SK-N-DZ (cell line): ENCODE measurements at places on chromosomes 6 and 20.
A peak's percentile ranks its signal among the peaks of the same experiment; 100 is the strongest.

DNA sequence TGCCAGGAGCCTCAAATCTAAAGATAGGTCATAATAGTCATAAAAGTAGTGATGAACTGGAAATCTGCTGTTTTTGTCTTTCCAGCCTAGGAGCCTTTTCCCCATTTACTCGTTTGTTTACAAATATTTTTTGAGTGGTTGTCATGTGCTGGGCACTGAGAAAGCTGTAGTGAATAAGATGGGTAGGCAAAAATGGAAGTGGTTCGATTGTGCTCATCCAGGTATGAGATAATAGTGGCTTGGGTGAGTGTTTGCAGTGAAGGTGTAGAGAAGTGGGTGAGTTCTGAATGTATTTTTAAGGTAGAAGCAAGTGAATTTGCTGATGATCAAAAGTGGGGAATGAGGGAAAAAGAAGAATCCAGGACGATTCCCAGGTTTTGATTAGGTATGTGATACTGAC lies 53.0 kb downstream of the CARMIL1 start:
- DNase-seq: no peak

DNA sequence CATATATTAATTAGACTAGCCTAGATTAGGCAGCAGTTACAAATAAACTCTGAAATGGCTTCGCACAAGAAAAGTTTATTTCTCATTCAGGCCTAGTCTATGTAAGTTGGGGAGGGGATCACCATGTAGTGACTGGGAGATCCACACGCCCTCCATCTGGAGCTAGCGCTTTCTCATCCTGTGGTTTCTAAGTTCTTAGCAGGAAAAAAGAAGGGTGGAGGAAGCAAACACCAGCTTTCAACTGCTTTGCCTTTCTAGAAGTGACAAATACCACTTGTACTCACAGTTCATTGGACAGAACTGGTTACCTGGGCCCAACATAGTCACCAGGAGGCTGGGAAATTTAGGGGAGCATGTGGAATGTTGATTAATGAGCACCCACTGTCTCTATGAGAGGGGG lies 46.6 kb downstream of the NDUFAF5 start:
- no peak for DNase-seq

GRCh38 chr20:34708621-34709043 lies 4.5 kb downstream of the TP53INP2 start:
- peak; percentile 78 for DNase-seq

- no peak for DNase-seq
Observed at GRCh38 chr20:17503301-17504065, 27.7 kb downstream of the BFSP1 start.

GRCh38 chr20:47991875-47992488 lies 206.7 kb upstream of the SULF2 start:
- DNase-seq: no peak

DNA sequence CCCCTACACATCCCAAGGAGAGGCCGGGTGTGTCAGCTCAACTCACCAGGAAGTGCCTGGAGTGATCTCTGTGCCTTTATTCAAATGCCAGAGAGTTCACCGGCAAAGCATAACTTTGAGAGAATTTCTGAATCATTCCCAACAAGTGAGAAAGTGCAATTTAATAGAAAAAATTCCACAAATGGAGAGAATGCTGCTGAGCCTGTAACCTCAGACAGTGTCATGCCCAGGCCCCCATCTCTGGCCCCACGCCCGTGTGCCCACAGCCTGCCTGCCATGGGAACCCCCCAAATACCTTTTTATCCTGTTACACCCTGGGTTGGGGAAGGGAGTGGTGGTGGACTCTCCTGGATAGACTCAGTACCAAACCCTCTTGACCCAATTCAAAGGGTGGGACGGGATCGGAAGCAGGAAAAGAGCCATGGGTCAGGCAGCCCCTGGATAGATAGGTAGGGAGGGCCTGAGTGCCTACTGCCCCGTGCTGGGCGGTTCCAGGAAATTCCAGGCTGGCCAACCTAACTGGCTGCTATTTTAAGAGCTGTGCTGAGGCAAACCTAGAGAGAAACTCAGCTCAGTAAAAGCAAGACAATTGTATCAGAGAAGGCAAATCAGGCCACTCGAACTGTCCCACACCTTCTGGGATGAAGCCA lies 179.0 kb upstream of the FOXA2 start:
- DNase-seq: no peak

DNA sequence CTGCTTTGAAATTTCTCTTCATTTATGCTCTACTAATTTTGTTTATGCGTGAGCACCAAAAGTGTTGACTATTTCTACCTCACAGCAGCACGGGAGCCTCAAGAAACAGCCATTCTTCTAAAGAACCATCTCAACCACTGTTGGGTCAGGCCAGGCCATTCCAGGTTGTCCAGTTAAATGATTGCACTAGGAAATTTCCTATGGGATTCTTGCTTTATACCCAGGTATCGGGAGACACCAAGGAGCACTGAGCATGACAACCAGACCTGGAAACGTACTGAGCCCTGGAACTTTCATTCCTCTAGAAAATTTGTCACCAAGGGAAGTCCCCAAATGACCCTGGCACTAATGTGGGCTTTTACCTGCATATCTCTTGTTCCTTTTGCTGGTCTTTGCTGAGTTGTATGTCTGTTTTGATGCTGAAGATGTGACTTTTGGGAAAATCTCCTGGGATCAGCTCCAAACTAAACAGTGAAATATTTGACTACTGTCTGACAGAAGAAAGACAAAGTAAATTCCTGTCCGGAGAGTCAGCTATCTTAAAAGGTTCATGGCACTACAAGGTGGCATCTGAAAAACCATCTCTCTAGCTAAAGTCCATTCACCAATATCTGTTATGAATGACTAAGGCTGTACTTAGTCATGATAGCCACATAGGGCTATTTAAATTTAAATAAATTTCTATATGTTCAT lies 70.5 kb downstream of the SNAP25 start:
- no peak for DNase-seq

GRCh38 chr6:66948106-66948505 lies 1241.1 kb upstream of the EYS start:
- no peak for DNase-seq

DNA sequence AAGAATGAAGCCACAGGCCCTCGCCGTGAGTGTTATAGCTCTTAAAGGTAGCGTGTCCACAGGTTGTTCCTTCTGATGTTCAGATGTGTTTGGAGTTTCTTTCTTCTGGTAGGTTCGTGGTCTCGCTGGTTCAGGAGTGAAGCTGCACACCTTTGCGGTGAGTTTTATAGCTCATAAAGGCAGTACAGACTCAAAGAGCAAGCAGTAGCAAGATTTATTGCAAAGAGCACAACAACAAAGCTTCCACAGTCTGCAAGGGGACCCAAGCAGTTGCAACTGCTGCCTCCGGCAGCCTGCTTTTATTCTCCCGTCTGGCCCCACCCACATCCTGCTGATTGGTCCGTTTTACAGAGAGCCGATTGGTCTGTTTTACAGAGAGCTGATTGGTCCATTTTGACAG lies 5.2 kb downstream of the HIVEP1 start:
- DNase-seq: no peak

- no peak for DNase-seq
Observed at GRCh38 chr20:3749689-3750531, 17.4 kb downstream of the HSPA12B start.

DNA sequence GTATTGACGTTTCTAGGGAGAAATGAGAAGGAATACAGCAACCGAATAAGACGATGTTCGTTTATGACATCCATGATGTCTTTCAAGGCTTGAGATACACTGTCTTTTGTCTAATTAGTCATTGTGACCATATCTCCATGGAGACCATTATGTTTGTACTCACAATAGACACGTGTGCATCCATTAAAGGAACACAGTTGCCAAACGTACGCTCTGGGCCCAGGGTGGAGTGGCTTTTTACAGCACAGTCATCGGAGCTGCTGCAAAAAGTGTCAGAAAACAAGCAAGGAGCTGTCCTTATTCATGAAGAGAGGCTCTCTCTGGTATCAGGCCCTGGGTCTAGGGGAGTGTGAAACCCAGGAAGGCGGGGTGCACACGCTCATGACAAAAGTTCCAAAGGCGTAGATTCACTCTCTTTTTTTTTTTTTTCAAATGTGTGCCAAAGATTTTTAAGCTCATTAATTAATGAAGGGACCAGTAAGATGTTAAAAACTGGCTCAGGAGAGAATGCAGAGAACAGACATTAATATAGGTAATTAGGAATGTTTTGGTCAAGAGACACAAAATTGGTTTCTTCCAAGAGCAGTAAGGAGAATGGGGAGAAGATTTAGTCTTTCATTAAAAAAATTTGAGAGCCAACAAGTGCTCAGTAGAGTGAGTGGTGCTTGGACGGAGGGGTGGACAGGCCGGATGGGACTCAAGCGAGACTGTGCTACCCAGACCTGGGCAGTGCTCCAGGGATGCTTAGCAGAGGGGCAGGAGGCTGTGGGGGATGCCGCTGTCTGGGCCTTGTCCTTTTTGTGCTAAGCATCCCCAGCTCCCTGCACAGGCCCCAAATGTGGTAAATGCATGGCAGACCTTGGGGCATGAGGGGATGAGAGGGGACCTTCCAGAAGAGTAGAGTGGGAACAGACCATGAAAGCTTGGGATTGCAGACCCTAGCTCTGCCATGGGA lies 34.9 kb upstream of the GTSF1L start:
- DNase-seq: no peak

DNA sequence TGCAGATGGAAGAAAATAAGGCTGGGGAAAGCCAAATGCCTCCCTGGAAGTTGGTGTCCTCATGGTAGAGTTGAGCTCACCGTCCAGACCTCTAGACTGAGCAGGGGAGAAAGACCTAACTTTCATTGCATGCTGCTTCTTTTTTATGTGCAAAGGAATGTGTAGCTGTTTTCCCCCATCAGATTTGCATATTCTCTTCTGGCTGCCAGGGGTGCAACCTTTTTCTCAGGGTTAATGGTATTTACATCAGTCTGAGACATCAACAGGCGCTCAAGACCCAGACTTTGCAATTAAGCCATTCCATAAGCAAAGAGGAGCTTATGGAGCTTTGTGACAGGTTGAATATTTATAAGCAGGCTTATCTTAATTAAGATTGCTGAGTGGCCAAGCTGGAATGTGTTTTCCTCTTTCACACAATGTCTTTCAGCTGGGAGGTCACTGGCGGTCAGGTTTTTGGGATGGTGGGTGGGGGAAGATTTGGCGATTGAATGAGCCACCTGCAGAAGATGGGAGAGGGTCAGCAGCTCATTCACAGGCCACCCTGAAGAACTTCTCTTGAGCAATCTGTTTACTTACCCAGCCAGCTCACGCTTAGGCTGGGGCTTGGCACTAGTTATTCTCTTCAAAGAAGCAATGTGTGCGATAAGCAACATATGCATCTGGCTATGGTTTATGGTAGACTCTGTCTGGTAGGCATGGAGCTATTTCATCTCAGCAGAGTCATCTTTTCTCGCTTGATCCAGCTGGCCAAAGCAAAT lies 88.6 kb downstream of the SCP2D1 start:
- no peak for DNase-seq

GRCh38 chr20:16178546-16179135 lies 394.6 kb downstream of the KIF16B start:
- DNase-seq: peak; percentile 24

GRCh38 chr6:165439928-165440554 lies 130.6 kb upstream of the C6orf118 start:
- DNase-seq: peak; percentile 45

GRCh38 chr6:35209081-35209480 lies 4.7 kb upstream of the SCUBE3 start:
- DNase-seq: no peak
